Central memory CD8-positive, alpha-beta T cell (primary cell): ENCODE measurements at places on chromosomes 6 and 20.

- no peak for DNase-seq
Observed at GRCh38 chr6:109488001-109488400, 5.0 kb upstream of the ZBTB24 start.

DNA sequence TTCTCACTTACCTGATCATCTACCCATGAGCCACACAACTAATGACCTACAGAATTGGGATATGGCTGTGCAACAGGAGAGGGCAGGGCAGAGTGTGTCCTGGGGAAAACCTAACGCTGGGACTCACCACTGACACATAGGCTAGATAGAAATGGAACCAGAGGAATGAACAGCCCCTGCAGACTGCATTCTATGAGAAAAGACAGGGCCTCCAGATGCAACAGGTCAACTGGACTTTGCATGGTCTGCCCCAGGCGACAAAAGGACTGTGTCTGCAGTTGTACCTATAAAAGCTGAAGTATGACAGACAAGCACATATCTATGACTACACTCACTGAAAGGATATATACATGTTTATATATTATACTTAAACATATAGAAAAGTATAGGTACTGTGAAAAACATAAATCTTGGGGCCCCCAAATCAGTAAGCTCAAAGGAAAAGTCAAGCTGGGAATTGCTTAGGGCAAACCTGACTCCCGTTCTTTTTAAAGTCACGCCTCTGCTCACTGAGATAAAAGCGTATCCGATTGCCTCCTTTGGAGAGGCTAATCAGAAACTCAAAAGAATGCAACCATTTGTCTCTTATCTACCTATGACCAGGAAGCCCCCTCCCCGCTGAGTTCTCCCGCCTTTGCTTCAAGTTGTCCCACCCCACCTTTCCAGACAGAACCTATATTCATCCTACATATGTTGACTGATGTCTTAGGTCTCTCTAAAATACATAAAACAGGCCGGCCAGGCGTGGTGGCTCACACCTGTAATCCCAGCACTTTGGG, 68.5 kb downstream of the EPB41L2 start:
- DNase-seq = no peak

- DNase-seq = no peak
Observed at GRCh38 chr6:36479256-36479655, 36.5 kb downstream of the KCTD20 start.

GRCh38 chr20:33689973-33690372, 3.8 kb upstream of the E2F1 start:
- DNase-seq = no peak

- DNase-seq = no peak
Observed at GRCh38 chr6:15674690-15675386, 12.0 kb upstream of the DTNBP1 start.

GRCh38 chr6:64482631-64483030, 847.0 kb downstream of the PHF3 start:
- no peak for DNase-seq

GRCh38 chr20:1374246-1374645, 18.6 kb downstream of the FKBP1A start:
- no peak for DNase-seq

GRCh38 chr6:364609-365540, 26.7 kb upstream of the IRF4 start:
- no peak for DNase-seq

GRCh38 chr6:112235956-112236355, 18.4 kb downstream of the LAMA4 start:
- no peak for DNase-seq

GRCh38 chr6:111721753-111722154, 116.1 kb upstream of the TRAF3IP2 start:
- DNase-seq = peak; percentile 30

- no peak for DNase-seq
Observed at GRCh38 chr6:75213112-75213511, 7.3 kb upstream of the COL12A1 start.

DNA sequence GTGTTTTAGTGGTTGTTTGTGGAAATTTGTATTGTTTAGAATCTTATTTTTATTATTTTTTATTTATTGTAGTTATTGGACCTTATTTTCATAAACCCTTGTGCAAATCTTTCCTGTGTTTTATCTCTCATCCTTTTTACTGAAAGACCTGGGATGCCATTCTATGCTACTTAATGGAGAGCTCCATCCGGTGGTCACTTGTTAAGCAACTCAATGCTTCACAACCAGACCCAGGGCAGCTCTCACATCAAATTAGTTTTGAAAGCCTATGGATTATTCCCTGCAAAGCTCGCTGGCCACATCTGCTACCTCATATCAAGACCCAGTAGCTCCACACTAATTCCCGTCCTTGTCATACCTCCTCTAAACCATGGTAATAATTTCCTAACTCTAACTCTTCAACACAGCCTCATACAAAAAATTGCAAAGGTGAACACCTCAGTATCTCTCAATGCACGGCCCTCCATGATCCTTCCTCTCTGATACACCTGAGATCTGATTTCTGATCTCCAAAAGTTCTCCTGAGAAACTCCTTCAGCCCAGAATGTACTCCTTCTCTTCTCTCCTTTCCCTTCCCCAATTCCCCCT, 296.6 kb upstream of the MANEA start:
- DNase-seq = no peak

DNA sequence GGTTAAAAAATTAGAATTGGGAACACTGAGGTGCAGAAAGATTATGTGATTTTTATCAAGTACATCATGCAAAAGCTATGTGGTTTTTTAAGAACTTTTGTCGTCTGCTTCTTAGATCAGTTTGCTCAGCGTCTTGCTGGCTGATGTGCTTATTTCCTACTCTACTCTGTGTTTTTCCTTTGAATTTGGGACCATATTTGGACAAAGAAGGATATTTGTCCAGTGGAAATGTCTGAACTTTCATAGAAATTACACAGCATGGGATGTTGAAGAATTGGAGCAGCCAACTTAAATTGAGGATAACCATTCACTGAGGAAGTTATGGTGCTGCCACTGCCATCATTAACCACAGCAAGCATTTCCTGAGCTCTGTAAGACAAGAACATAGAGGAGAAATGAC, 252.8 kb upstream of the HS3ST5 start:
- DNase-seq = no peak
